ENCODE measurements at places on chromosomes 16 and 17.
A peak's percentile ranks its signal among the peaks of the same experiment; 100 is the strongest.

DNA sequence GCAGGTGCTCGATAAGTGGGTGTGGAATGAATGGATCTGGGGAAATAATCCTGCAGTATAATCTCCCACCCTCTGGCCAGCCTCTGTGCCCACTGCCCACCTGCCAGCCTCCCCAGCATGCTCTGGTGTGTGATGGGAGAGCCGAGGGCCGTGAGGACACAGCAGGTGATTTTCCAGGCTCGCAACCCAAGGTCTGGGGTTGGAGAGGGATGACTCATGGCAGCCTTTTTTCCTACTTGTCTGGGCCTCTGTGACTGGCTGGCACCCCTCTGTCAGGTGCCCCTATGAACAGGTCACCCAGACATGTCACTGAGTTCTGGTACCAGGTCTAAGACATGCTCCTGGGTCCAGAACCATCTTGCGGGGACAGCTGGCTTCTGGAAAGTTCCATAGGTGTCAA is 385.7 kb upstream of the TNRC6C start:
- DNase-seq, result no peak

GRCh38 chr17:43090022-43090421 is 35.1 kb downstream of the BRCA1 start:
- DNase-seq, result no peak

DNA sequence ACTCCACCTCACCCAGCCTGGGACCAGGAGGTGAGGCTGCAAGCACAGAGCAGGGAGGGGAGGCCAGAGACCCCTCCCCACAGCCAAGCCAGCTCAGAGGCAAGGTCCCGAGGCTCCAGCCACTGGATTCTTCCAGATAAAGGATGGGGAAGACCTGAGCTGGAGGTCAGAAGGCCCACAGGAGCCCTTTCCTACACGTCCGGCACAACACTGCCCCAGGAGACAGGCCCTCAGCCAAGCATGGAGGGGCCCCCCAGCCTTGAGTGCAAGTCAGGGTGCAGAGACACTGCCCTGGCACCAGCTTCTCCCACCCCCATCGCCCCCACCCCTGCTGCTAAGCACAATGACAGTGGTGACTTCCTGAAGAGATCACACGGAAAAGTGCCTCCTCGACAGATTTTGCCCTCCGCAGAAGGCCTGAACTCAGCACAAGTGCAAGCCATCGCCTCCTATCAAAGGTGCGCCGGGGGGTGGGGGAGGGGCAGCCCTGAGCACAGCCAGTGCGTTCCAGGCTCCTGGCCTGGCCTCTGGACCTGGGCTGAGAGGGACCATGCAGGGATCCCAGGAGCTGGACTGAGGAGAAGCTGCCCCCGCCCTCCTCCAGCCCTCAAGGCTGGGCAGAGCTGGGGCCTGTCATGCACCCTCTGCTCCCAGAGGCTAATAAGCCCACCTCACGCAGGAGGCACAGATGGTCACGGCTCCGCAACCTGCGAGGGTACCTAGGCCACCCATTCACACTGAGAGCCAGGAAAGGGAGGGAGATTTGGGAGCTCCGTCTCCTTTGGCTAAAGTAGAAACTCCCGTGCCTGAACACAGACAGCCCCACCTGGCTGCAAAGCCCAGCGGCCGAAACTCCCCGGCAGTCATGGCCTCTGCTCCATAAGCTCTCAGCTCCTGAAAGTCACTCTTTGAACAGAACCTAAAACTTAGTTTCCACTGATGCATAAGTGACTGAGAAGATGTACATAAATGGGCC is 2.7 kb downstream of the MAFG start:
- no peak for DNase-seq

- DNase-seq, result no peak
These were observed 570.0 kb upstream of the CDH5 start for GRCh38 chr16:65796481-65796880.

DNA sequence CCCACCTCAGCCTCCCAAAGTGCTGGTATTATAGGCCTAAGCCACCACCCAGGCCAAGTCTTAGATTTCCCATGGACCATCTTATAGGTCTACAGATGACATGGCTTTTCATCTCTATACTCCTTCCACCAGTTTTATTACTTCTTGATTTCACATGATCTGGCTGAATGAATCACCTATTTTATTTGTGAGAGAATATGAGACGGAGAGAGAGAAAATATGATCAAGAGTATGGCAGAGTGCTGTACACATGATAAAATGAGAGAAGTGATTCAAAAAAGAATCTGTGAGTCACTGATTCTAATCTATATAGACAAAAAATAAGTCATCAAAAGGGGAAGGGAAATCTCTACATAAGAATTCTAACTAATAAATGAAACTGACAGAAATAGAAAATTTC is 13.7 kb downstream of the ACSM1 start:
- no peak for DNase-seq

DNA sequence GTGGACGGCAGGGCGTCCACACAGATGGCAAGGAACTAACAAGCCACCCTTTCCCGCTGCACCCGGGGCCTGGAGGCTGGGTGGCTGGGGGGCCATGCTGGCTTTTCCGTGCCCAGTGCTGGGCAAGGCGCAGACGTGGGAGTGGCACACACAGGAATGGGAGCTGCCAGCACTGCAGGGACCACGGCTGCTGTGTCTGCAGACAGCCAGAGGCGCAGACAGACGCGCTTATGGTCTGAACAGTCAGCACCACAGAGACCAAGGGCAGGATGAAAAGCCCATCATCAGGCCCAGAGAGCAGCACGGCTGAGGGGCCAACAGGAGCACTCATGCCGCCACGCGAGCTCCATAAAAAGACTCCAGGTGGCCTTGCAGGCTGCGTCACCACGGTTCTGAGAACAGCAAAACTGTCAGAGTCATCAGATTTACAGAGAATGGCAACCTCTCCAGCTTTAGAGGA is 24.0 kb downstream of the PDIA2 start:
- DNase-seq, result no peak

DNA sequence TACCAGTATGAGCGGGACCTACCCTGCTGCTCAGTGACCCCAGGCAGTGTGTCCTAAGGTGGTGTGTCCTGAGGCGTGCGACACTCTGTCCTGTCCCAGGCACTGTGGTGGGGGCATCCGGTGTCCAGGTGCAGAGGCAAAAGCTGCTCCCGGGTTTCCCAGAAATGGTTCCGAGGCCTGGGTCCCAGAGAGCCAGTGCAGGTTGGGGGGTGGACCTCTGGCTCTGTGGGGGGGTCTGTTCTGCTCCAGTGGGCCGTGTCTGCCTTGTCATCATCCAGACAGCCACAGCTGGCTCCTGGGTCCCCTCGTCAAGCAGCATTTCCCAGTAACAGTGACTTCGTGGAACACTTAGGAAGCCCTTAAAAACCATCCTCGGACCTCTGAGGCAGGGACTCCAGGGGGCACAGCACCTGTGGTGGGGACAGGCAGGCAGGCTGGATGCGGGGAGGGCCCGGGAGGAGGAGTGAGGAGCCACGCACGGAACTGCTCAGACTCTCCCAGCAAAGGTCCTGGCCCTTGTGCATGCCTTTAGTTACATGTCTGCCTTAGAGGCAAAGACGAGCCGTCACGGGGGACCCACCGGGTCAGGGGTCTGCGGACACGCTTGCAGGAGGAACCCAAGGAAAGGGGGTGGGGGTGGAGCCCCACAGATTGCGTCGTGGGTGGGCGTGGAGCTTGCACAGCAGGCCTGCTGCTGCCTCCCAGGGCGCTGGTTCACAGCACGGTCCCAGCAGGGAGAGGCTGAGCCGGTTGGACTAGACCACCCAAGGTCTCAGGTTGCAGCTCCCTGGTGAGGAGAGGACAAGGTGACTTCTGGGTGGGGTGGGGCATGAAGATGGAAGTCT is 5.6 kb downstream of the SLC16A3 start:
- DNase-seq, result no peak

DNA sequence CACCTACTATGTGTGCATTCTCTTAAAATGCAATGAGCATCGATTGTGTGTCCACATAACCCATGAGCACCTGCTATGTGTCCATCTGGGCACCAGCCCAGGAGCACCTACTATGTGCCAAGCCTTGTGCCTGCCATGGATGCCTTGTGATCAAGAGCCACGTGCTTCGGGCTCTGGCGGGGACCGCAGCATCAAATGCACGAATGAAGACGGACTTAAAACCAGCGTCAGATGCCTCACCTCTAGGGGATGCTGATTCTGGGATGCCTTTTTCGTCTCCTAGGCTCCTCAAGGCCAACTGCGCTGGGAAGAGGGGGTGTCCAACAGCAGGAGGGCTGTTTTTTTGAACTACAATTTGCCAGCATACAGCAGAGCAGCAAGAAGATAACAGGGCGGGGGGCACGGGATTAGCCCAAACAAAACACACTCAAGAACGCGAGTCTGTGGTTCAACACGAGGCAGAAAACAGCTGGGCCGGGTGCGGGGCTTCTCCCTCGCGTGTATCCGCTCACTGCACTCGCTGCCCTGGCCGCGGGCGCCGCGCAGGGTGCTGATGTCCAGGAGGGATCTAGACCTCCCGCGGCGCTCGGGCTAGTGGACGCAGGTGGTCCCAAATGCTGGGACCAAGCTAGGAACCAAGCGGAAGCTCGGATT is 1.2 kb upstream of the GLIS2 start:
- no peak for DNase-seq

DNA sequence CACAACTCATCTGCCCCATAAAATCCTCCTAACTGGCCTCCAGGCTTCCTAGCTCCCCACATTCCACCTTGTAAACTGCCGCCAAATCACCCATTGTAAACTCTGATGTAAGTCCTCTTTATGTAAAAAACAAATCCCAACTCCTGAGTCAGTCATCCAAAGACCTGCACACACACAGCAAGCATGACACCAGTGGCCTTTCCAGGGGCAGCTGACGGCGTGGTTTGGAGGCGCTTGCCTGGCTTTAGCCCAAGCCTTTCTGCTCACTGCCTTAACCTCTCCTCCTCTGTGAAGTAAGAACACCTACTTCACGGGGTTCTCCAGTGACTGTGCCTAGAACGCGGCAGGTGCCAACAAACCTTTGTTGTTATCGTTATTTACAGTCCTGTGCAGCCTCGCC is 14.0 kb downstream of the UBE2O start:
- DNase-seq, result no peak

DNA sequence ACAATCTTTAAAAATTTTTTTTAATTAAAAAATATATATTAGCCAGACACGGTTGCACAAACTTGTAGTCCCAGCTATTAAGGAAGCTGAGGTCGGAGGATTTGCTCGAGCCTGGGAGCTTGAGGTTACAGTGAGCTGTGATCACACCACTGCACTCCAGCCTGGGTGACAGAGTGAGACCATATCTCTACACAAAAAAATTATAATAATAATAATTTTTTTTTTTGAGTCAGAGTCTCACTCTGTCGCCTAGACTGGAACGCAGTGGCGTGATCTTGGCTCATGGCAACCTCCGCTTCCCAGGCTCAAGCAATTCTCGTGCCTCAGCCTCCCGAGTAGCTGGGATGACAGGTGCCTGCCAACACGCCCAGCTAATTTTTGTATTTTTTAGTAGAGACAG is 23.8 kb downstream of the LITAF start:
- no peak for DNase-seq

DNA sequence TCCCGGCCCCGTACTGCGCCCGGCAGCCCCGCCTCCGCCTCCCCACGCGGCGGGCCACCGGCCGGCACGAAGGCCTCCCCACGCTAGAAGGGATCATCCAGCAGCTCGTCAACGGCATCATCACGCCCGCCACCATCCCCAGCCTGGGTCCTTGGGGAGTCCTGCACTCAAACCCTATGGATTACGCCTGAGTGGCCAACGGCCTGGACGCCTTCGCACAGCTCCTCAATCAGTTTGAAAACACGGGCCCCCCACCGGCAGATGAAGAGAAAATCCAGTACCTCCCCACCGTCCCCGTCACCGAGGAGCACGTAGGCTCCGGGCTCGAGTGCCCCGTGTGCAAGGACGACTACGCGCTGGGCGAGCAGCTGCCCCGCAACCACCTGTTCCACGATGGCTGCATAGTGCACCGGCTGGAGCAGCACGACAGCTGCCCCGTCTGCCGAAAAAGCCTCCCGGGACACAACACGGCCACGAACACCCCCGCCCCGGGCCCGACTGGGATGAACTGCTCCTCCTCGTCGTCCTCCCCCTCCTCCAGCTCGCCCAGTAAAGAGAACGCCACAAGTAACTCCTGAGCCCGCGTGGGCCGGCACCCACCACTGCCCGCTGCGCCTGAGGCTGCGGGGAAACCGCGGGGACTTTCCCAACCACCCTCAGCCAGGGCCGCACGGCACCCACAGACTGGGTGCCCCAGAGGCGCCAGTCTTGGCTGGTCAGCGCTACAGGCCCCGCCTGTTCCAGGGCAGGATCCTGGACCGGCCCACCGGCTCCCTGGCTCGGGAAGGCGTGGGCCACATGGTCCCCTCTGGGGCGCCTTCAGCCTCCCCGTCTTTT is 39.0 kb upstream of the AKAP1 start:
- DNase-seq, result no peak

- peak; percentile 63 for DNase-seq
These were observed 49.9 kb upstream of the CPNE2 start for GRCh38 chr16:57042157-57043111.

GRCh38 chr17:73835605-73836004 is 191.4 kb upstream of the SDK2 start:
- DNase-seq, result no peak

- DNase-seq, result no peak
These were observed 6.8 kb downstream of the LDHD start for GRCh38 chr16:75109732-75110243.

GRCh38 chr16:66926961-66927436 is 1.7 kb upstream of the RRAD start:
- DNase-seq, result no peak

- no peak for DNase-seq
These were observed 2286.4 kb downstream of the TP53TG3F start for GRCh38 chr16:35745821-35746248.

DNA sequence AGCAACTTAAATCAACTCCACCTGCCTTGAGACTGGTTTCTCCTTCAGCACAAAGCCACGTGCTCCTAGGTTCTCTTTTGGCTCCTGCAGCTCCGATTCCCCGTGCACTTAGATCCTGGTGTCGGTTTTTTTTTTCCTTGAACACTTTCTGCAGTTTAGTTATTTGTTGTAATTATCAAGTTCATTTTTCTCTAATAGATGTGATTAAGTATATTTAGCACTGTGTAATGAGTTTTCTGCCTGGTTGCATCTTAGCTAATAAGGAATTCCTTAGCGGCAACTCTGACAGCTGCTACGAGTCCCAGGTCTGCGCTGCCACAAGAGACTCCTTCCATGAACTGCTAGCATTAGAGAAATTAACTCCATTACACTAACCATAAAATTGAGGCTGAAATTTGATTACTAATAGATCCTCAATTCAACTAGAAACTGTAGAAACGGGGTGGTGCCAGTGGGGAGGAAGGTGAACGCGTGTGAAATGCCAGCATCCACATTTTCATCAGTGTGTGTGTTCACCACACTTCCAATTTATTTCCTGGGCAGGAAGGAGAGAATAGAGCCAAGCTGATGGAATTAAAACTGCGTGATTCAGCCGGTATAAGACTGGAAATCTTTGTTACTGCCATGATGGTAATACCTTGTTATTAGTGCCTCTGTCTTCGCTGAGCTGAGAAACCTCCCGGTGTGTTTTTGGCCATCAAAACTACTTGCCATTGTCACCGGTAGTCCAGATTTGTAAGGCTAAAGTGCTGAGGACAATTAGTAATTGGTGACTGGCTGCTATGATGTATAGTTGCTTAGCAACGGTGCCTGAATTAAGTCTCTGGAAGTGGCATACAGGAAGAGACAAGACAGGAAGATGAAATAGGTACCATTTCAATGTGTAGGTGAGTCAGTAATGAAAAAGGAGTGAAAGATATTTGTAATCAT is 232.4 kb downstream of the IRX3 start:
- DNase-seq, result no peak

GRCh38 chr16:11669380-11670146 is 1.3 kb downstream of the SNN start:
- no peak for DNase-seq

Measured in stimulated activated CD4-positive, alpha-beta T cell treated with anti-CD3 and anti-CD28 coated beads, TNF-alpha, amount 100 ng/mL, for 4 hours (primary cell).